ENCODE measurements at places on chromosomes 11 and 22.
A peak's percentile ranks its signal among the peaks of the same experiment; 100 is the strongest.

DNA sequence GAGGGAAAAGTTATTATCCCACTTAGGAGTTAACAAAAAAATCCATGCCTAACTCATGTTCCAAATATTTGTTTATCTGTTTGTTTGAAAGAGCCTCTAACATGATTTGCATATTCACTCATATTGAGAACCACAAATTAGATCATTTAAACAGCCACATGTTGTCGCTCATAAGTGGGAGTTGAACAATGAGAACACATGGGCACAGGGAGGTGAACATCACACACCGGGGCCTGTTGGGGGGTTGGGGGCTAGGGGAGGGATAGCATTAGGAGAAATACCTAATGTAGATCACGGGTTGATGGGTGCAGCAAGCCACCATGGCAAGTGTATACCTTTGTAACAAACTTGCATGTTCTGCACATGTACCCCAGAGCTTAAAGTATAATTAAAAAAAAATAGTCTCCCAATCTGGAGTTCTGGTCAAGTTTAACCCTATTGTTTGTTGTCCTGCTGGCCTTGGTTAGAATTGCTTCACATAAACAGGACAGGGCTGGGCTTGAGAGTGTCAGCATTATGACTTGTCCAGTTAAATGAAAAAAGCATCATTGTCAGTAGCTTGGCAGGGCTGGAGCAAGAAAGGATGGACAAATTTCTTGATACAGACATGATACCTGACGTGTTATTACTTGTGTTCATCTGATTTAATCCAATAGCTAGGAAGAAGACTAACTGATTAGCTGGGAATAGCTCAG, 57.8 kb upstream of the PSMA1 start:
- no peak for DNase-seq

DNA sequence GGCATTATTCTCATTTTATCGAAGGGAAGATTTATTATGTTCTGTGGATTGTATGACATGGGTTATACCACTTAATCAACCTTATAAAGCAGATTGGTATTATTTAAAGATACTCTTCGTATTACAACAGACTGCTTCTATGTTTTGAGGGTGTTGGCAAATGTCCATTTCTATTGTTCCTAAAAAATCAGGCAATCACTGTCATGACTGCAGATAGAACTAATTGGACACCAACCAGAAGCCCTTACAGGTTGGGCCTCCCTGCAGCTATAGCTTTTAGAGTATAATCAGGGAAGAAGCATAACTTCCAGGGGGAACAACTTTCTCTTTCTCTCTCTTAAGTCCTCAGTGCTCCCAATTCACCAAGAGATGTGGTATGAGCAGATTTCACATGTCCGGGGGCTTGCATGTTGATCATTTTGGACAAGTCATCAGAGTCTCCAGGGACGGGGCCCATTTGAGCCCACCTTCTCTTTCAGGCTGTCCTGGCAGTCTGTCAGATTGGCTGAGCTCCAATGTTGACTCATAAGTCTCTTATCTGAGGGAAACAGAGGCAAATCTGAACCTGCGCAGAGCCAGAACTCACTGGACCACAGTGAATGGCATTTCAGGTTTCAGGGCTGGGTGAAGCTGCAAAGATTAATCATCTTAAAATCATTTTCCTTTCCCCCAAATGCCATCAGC, 264.0 kb upstream of the CCDC90B start:
- no peak for DNase-seq

GRCh38 chr11:8709002-8709672, 26.5 kb downstream of the RPL27A start:
- DNase-seq = peak; percentile 88

- DNase-seq = no peak
Observed at GRCh38 chr11:32594272-32594671, 10.6 kb downstream of the EIF3M start.
